ENCODE measurements at places on chromosomes 4 and X. TPM values are rescaled to one million over a fixed set of nuclear protein-coding genes. Genes with fewer than 3 reads are reported as not detected.

The DUSP21 gene
- total RNA-seq = not detected

The UGT2A3 gene
- 0.11 TPM for total RNA-seq

- no peak for DNase-seq
These were observed 28.3 kb upstream of the HPGD start for GRCh38 chr4:174550541-174550940.

- no peak for DNase-seq
These were observed 50.4 kb downstream of the CCDC160 start for GRCh38 chrX:134287346-134287745.

DNA sequence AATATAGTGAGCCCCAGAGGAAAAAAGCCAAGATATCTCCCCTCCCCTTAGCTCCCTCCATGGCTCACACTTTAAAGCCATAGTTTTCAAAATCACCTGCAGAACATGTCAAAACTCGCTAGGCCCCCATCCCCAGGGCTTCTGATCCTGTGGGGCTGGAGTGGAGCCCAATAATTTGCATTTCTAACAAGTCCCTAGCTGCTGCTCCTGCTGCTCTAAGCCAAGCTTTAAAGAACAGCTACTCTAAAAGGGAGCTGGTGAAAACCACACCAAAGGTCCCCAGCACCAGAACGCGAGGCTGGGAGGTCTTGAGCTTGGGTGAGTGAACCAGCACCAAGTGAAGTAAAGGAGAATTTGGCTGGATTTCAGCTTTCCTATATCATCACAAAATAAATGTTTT is 237.1 kb downstream of the ZNF674 start:
- DNase-seq = no peak

Measured in adrenal gland (tissue), 19 donors.